ENCODE measurements at places on chromosomes 4 and X.

DNA sequence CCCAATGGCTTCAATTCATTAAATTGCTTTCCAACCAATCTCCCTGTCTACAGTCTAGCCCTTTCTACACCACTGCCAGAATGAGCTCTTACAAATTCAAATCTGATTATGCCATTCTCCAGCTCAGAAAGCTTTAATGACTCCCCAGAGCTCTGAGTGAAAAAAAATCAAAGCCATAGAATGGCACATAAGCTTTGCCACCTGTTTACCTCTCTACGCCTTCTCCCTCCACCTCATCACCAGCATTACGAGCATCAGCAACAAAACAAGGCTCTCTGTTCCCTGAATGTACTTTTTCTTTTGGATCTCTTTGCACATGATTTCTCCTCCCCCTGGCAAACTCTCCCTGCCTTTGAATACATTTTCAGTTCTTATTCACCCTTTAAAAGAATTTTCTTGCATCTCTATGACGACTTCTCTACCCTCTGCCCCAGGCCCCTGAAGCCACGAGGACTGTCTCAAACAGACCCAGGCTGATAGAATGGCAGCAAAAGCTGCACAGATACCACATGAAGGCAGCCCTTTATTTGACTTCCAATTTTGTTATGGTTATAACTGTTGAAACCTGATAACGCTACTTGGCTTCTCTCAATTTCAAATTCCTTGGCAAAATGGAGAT lies 516.0 kb downstream of the PCDH7 start:
- no peak for DNase-seq

DNA sequence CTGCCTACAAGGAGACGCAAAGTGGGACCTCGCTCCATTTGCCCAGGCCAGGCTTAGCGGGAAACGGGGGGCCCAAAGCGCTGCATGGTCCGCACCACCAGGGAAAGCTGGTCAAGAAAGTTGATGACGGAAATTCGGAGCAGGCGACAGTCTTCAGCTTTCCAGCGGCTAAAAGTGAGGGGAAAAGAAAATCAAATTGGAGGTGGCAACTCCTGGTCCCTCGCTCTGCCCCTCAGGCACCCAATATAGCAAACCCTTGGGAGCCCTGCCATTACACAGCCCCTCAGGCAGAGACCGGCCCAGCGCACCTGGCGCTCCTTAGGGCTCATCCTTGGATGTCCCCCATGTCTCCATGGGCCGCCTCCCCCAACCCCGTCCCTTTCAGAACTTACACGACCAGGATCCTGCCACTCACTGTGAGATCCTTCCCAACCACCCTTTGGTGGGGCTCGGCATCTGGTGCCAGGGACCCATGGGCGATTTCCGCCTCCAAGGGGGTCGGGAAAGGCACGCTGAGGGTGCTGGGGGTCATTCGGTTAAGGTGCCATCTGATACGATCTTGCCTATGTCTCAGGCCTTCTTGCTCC lies 1.1 kb downstream of the LAGE3 start:
- DNase-seq = no peak

DNA sequence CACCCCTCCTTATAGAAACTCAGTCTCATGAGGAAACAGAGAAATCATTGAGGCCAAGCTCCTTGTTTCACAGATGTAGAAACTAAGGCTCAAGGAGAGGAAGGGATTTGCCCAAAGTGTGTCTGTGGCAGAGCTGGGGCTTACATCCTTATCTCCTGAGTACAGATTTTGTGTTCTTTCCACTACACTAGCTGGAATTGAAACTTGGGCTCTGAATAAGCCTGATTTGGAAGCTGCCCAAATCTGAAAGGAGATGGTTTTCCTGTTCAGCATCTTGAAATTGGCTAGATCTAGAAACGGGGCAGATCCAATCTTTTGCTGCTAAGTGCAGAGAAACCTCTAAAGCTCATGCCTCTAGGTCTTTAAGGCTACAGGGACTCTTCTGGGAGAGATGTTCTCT lies 24.3 kb downstream of the AWAT2 start:
- peak; percentile 25 for DNase-seq

- DNase-seq = no peak
Observed at GRCh38 chr4:127309369-127310102, 323.2 kb upstream of the INTU start.

GRCh38 chr4:37450309-37450708 lies 205.8 kb downstream of the NWD2 start:
- DNase-seq = no peak

DNA sequence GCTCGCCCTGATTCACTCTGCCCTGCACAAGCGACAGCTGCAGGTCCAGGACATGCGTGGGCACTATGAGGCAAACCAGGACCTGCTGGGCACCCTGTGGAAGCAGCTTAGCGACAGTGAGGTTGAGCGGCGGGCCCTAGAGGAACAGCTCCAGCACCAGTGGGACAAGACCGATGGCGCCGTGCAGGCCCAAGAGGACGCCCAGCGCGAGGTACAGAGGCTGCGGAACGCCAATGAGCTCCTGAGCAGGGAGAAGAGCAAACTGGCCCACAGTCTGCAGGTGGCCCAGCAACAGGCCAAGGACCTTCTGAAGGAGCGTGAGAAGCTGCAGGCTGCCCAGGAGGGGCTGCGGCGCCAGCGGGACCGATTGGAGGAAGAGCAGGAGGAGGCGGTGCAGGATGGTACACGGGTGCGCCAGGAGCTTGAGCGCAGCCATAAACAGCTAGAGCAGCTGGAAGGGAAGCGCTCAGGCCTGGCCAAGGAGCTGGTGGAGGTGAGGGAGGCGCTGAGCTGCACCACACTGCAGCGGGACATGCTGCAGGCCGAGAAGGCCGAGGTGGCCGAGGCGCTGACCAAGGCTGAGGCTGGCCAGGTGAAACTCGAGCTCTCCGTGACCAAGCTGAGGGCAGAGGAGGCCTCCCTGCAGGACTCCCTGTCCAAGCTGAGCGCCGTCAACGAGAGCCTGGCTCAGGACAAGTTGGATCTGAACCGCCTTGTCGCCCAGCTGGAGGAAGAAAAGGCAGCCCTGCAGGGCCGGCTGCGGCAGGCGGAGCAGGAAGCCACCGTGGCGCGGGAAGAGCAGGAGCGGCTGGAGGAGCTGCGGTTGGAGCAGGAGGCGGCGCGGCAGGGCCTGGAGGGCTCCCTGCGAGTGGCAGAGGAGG lies 12.8 kb downstream of the SMIM10L2A start:
- no peak for DNase-seq

- peak; percentile 57 for DNase-seq
Observed at GRCh38 chr4:47705326-47705981, 132.4 kb downstream of the CORIN start.

- DNase-seq = no peak
Observed at GRCh38 chrX:44483965-44484606, 58.6 kb downstream of the FUNDC1 start.
